ENCODE measurements at places on chromosomes 5 and 9. TPM values are rescaled to one million over a fixed set of nuclear protein-coding genes. Genes with fewer than 3 reads are reported as not detected.
A peak's percentile ranks its signal among the peaks of the same experiment; 100 is the strongest.

The SEMA4D gene
- 24.9 TPM for total RNA-seq

DNA sequence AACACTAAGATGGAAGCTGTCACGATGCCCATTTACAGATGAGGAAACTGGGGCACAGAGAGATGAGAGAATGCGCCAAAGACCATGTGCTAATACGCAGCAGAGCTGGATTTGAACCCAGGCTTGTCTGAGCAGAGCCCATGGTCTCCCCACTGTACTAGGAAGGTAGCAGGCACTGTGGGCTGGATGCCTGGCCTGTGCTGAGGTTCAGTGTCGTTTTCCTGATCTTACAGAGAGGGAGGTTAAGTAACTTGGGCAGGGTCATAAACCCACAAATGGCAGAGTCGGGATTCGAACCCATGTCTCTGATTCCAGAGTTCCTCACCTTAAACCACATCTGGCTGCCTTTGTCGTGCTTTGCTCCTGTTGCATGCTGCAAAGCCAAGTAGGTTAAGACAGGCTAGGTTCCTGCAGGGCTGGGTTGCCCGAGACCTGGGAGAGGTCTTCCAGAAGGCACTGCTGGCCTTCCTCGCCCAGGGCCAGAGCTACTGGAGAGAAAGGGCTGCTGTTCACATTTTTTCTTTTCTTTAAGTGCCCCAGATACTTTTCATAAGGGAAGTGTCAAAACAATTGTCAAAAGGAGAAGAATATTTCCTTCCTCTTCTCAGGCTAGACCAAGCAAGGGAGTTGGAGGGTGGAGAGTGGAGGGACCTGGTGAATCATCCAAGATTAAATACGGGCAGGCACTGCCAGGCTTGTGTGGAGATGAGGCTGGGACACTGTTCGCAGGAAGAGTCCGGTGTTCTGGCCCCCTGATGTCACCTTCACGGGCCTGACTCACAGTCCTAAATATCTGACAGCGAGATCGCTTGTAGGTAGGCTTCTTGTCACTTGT lies 3.2 kb downstream of the NEK6 start:
- no peak for DNase-seq

- DNase-seq, result no peak
Measured at GRCh38 chr5:143738417-143739401, 73.3 kb upstream of the HMHB1 start.

- no peak for DNase-seq
Measured at GRCh38 chr5:90201923-90202322, 207.6 kb downstream of the CETN3 start.

DNA sequence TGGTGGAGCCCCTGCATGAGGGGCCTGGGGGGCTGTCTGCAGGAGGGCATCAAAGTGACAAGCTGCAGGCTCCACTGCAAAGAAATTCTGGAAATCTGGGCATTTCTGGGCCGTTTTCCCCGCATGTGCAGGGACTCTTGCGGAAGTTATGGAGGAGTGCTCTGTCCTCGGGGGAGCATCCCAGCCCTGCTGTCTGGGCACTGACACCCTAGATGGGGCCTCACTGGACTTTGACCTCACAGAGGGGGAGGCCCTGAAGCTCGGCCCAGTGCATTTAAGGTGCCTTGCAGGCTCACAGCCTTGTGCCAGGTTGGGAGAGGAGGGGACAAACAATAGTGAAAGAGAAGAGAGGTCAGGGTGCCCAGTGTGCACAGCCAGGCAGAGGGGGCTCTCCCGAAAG lies 35.4 kb downstream of the LHX3 start:
- no peak for DNase-seq

The TAF1L gene
- not detected for total RNA-seq

The MEGF10 gene
- total RNA-seq, result 1.3 TPM

- DNase-seq, result no peak
Measured at GRCh38 chr9:96616817-96617438, 2.7 kb downstream of the CDC14B start.

DNA sequence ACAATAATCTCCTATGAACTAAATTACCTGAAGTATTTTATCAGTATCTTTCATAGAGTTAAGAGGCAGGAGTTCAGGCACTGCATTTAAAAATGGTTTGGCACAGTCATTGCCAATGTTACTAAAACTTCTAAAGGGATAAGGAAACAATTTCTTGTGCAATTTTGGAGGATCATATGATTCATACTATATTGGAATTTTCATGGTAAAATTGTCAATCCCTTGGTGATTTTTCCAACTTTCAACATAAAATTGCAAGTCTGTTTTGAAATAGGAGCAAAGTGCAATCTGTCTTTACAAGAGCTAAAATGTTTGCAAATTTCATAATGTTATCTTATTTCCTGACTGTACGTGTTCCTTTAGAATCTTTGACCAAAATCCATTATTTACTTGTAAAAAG lies 211.1 kb downstream of the DMRTA1 start:
- no peak for DNase-seq

- DNase-seq, result no peak
Measured at GRCh38 chr5:100313657-100314056, 221.5 kb upstream of the FAM174A start.

GRCh38 chr9:9730174-9730573 lies 882.6 kb downstream of the PTPRD start:
- no peak for DNase-seq

GRCh38 chr9:134612309-134612708 lies 29.3 kb upstream of the COL5A1 start:
- no peak for DNase-seq

GRCh38 chr5:169914766-169915165 lies 65.5 kb downstream of the INSYN2B start:
- peak; percentile 64 for DNase-seq

The PCDHGA4 gene
- total RNA-seq, result 2.3 TPM

All from neural progenitor cell (in vitro differentiated cells).